Lung (tissue), 17 donors: ENCODE measurements at places on chromosomes 13 and 19. TPM values are rescaled to one million over a fixed set of nuclear protein-coding genes. Genes with fewer than 3 reads are reported as not detected.
A peak's percentile ranks its signal among the peaks of the same experiment; 100 is the strongest.

DNA sequence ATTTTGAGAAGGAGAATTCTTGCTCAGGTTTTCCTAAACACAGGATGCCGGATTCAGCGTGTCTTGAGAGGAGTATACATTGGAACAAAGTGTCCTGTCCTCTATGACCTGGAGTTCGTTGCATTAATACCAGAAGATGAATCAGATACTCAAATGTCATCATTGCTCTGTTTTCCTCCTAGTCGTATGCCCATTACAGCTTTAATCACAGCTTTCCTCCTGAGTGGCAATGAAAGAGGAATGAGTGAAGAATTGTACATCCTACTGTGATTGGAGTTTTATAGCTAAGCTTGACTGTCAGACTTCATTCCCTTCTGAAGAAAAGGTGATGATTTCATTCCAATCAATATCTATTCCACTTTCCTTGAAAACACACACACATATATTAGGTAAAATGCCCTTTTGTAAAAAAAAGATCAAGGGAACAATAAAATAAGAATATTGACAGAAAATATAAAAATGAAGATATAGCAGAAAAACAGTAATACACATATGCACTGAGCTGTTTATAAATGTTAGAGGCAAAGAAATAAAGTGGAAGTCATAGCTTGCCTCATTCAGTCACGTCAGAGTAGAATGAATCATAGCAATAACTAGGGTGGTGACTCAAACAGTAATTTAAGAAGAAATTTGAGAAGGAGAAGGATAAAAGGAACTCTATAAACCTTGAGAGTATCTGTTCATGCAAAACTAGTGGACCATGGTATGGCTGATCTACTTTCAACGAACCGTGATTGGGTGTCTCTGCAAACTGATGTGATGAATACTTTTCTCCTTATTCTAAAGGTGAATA lies 501.5 kb downstream of the SUCLA2 start:
- no peaks in the 10 kb centered on the region for H3K27me3 ChIP-seq
- H3K4me1 ChIP-seq = no peaks in the 10 kb centered on the region
- no peak for DNase-seq
- no peak overlapping the region for H3K27ac ChIP-seq

DNA sequence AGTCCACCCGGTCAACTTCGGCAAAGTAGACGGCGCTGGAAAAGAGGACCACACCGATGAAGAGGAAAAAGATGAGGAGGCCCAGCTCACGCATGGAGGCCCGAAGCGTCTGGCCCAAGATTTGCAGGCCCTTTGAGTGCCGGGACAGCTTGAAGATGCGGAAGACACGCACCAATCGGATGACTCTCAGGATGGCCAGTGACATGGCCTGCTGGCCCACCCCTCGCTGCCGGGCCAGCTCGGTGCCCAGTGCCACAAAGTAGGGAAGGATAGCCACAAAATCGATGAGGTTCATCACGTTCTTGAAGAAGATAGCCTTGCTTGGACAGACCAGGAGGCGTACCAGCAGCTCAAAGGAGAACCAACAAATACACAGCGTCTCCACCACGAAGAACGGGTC lies 2.1 kb downstream of the KCNA7 start:
- peaks cover 2% of the 10 kb centered on the region for H3K4me1 ChIP-seq
- DNase-seq = no peak
- no peak overlapping the region for H3K4me3 ChIP-seq

GRCh38 chr13:27524981-27525975 lies 74.9 kb upstream of the MTIF3 start:
- no peaks in the 10 kb centered on the region for H3K4me1 ChIP-seq
- no peak overlapping the region for H3K4me3 ChIP-seq
- DNase-seq = no peak
- no peaks in the 10 kb centered on the region for H3K27me3 ChIP-seq
- H3K27ac ChIP-seq = no peak overlapping the region

- peak overlapping the region; percentile 59 for H3K4me3 ChIP-seq
- peak overlapping the region; percentile 88 for H3K27ac ChIP-seq
- H3K4me1 ChIP-seq = peaks cover 3% of the 10 kb centered on the region
- DNase-seq = no peak
- peaks cover 18% of the 10 kb centered on the region for H3K36me3 ChIP-seq
- H3K27me3 ChIP-seq = no peaks in the 10 kb centered on the region
Observed at GRCh38 chr19:36605877-36606478, 865 bp downstream of the ZNF382 start.

- DNase-seq = no peak
- H3K4me3 ChIP-seq = no peak overlapping the region
- no peak overlapping the region for H3K27ac ChIP-seq
Observed at GRCh38 chr13:50999641-51000040, 90.0 kb downstream of the RNASEH2B start.

- peaks cover 12% of the 10 kb centered on the region for H3K4me1 ChIP-seq
- no peaks in the 10 kb centered on the region for H3K36me3 ChIP-seq
- H3K4me3 ChIP-seq = no peak overlapping the region
- no peak overlapping the region for H3K27ac ChIP-seq
Observed at GRCh38 chr19:45173816-45174215, 4.2 kb downstream of the TRAPPC6A start.

- H3K4me3 ChIP-seq = no peak overlapping the region
- no peaks in the 10 kb centered on the region for H3K4me1 ChIP-seq
- no peak overlapping the region for H3K27ac ChIP-seq
- peaks cover 20% of the 10 kb centered on the region for H3K27me3 ChIP-seq
- no peak for DNase-seq
Observed at GRCh38 chr19:2247433-2248101, 1.6 kb upstream of the AMH start.

DNA sequence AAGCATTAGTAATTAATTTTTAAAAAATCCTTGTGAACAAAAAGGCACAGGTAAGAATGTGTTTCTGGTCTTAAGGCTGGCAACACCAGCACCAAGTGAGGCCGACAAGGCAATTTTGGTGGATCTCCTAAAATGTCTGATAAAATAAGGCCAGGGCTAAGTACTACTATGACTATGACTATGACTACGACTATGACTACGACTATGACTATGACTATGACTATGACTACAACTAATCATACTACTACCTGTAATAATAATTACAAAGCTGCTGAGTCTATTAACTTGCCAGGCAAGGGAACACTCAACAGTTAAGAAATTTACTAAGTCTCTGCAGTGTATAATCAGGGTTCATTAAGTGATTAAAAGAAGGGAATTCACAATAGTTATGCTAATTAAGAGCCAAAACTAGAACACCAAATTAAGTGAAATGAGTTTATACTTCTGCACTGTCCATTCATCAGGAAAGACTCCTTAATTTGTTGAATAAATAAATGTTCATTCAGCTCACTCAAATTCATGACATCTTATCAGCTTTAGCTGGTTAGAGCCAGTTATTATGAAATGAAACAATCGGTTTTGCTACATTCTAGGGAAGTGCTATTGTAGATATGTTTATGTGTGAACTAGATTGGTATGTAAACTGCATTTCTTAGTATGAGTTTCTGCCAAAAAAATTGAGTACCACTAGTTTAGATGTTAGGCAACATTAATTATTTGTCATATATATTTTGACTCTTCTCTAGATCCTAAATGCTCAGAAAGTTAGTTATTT lies 1626.2 kb upstream of the PCDH20 start:
- H3K4me1 ChIP-seq = peaks cover 8% of the 10 kb centered on the region
- no peak overlapping the region for H3K27ac ChIP-seq
- peak; percentile 83 for DNase-seq
- no peaks in the 10 kb centered on the region for H3K36me3 ChIP-seq
- no peaks in the 10 kb centered on the region for H3K27me3 ChIP-seq

GRCh38 chr13:31191748-31192147 lies 8.0 kb upstream of the B3GLCT start:
- no peak overlapping the region for H3K4me3 ChIP-seq
- no peak overlapping the region for H3K27ac ChIP-seq
- DNase-seq = no peak
- H3K36me3 ChIP-seq = no peaks in the 10 kb centered on the region
- H3K4me1 ChIP-seq = no peaks in the 10 kb centered on the region

DNA sequence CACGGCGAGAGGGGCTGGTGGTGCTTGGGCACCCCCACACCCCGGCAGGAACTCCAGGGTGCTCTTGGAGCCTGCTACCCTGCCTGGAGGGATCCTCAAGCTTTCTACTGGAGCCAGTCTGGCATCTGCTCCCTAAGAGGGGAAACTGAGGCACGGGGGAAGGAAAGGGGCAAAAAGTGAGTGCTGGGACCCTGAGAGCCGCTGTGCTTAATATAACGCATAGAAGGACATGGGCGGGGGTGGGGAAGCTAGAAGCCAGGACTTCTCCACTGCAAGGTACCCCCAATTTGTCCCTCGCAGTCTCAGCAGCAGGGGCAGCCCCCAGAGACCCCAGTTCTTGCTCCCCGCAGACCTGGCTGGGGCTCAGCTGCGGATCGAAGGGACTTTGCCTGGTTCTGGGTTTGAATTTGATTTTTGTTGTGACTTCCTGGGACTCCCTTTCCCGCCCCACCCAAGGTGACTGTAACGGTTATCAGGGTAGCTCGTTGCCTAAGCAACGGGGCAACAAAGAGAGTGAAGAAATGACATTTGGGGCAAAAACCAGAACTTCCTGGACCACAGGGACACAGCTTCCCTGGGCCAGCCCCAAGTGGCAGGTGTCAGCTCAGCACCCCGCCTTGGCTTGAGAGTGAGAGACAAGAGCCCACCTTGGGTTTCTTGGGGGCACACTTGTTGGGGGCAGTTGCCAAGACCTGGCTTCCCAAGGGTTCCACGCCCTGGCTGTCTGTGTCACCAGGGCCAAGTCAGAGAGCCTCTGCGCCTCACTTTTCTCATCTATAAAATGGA lies 638 bp downstream of the ADGRE5 start:
- no peaks in the 10 kb centered on the region for H3K27me3 ChIP-seq
- H3K27ac ChIP-seq = peak overlapping the region; percentile 89
- DNase-seq = no peak
- H3K4me1 ChIP-seq = peaks cover 11% of the 10 kb centered on the region
- H3K36me3 ChIP-seq = no peaks in the 10 kb centered on the region

- H3K27me3 ChIP-seq = no peaks in the 10 kb centered on the region
- H3K27ac ChIP-seq = peak overlapping the region; percentile 93
- peak; percentile 58 for DNase-seq
- H3K36me3 ChIP-seq = no peaks in the 10 kb centered on the region
Observed at GRCh38 chr13:42047561-42048341, 697 bp upstream of the DGKH start.

DNA sequence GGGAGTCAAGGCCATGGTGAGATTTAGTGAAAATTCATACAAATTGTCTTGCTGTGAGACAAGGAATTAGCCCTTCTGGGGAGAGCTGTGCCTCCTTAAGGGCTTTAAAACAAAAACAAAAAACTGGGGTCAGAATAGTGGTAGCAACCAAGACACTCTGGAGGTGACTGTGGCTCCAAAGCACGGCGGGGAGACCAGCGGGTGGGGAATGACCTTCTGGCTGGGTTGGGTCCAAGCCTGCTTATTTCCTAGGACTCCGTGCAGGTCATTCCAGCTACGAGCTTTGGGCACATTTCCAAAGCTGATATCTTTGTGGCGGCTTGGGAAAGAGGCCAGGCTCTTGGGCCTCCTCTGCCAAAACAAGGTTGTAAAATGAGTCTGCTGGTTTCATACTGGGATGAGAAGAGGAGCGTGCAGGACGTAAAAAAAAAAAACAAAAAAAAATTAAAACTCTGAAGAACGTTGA lies 348.3 kb downstream of the UQCRFS1 start:
- H3K4me1 ChIP-seq = peaks cover 13% of the 10 kb centered on the region
- H3K4me3 ChIP-seq = no peak overlapping the region
- no peak overlapping the region for H3K27ac ChIP-seq
- DNase-seq = peak; percentile 37

- no peak overlapping the region for H3K4me3 ChIP-seq
- DNase-seq = no peak
- no peaks in the 10 kb centered on the region for H3K27me3 ChIP-seq
- H3K27ac ChIP-seq = no peak overlapping the region
- no peaks in the 10 kb centered on the region for H3K36me3 ChIP-seq
Observed at GRCh38 chr13:30065181-30065580, 214.8 kb upstream of the UBL3 start.

GRCh38 chr13:83248751-83249150 lies 633.5 kb downstream of the SLITRK1 start:
- no peak for DNase-seq
- no peaks in the 10 kb centered on the region for H3K4me1 ChIP-seq
- no peak overlapping the region for H3K4me3 ChIP-seq
- no peaks in the 10 kb centered on the region for H3K27me3 ChIP-seq
- no peak overlapping the region for H3K27ac ChIP-seq

- H3K27me3 ChIP-seq = no peaks in the 10 kb centered on the region
- H3K27ac ChIP-seq = no peak overlapping the region
- H3K4me3 ChIP-seq = no peak overlapping the region
- no peaks in the 10 kb centered on the region for H3K4me1 ChIP-seq
Observed at GRCh38 chr19:44949550-44949949, 3.7 kb downstream of the APOC2 start.

GRCh38 chr19:14959263-14959662 lies 18.0 kb downstream of the OR7C2 start:
- H3K27ac ChIP-seq = no peak overlapping the region
- no peaks in the 10 kb centered on the region for H3K36me3 ChIP-seq
- H3K4me3 ChIP-seq = no peak overlapping the region
- DNase-seq = no peak
- H3K4me1 ChIP-seq = no peaks in the 10 kb centered on the region

- H3K27ac ChIP-seq = no peak overlapping the region
- no peak overlapping the region for H3K4me3 ChIP-seq
- peaks cover 46% of the 10 kb centered on the region for H3K36me3 ChIP-seq
- no peaks in the 10 kb centered on the region for H3K27me3 ChIP-seq
- no peak for DNase-seq
Observed at GRCh38 chr19:3012621-3013262, 16.3 kb downstream of the TLE2 start.

DNA sequence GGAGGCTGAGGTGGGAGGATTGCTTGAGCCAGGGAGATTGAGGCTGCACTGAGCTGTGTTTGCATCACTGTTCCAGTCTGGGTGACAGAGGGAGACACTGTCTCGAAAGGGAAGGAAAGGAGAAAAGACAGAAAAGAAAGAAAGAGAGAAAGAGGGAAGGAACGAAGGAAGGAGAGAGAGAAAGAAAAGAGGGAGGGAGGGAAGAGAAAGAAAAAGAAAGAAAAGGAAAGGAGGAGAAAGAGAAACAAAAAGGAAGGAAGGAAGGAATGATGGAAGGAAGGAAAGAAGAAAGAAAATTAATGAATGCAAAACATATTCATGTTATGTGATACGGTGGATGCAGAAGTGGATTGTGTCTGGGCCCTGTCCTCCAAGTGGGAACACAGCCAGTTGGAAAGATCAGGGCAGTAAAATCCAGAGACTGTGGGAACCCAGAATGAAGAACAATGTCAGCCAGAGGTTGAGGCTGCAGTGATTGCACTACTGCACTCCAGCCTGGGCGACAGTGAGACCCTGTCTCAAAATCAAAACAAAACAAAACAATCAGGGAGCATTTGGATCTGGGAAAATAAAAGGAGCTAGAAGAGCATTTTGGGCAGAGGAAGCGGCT lies 6.2 kb downstream of the PHLDB3 start:
- H3K36me3 ChIP-seq = no peaks in the 10 kb centered on the region
- H3K27me3 ChIP-seq = no peaks in the 10 kb centered on the region
- H3K4me3 ChIP-seq = no peak overlapping the region
- peak; percentile 94 for DNase-seq

- no peak overlapping the region for H3K4me3 ChIP-seq
- no peaks in the 10 kb centered on the region for H3K4me1 ChIP-seq
- H3K36me3 ChIP-seq = no peaks in the 10 kb centered on the region
- no peak for DNase-seq
- no peak overlapping the region for H3K27ac ChIP-seq
- H3K27me3 ChIP-seq = no peaks in the 10 kb centered on the region
Observed at GRCh38 chr13:113857531-113858195, 6.2 kb downstream of the GAS6 start.

EID2B gene
- total RNA-seq = 3.1 TPM

FGF22 gene
- total RNA-seq = 0.23 TPM

PLEKHA4 gene
- 8.4 TPM for total RNA-seq

RFPL4AL1 gene
- not detected for total RNA-seq

HMGB1 gene
- total RNA-seq = 335 TPM

MAST1 gene
- 0.55 TPM for total RNA-seq

APOE gene
- 80.8 TPM for total RNA-seq

POU4F1 gene
- not detected for total RNA-seq
